NCI-H1417 treated with DMSO at 0.1 percent for 48 hours (cell line): ENCODE measurements at places on chromosomes 5 and 9.

DNA sequence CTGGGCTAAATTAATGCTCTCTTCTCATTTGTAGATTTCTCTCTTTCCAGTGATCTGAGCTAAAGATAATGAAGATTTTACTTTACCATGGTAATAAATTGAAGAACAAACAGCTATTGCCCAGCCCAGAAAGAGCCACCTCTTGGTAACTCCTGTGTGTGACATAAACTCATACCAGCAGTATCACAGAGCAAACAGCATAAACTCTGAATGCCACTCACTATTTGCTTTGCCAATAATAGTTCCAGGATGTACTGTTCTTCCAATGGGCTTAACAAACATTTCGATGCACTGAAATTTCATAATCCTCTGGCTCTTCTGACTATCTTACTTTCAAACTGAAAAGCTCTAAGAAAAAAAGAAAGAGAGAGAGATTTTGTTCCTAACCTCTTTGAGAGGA, 69.8 kb upstream of the RASEF start:
- DNase-seq, result no peak

GRCh38 chr5:179534431-179534830, 15.9 kb upstream of the RUFY1 start:
- DNase-seq, result no peak

DNA sequence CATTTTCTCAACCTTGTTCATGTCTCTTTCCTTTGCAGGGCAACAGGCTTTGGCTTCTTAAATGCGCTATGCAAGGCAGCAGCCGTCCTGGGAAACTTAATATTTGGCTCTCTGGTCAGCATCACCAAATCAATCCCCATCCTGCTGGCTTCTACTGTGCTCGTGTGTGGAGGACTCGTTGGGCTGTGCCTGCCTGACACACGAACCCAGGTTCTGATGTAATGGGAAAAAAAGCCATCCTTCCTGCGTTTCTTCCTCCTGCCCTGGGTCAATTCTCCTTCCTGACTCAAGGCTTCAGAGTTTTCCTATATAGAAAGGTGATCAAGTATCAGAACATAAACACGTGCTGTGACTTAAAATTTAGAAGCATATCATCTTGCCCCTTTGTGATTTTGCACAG, 77.8 kb upstream of the IQGAP2 start:
- no peak for DNase-seq

DNA sequence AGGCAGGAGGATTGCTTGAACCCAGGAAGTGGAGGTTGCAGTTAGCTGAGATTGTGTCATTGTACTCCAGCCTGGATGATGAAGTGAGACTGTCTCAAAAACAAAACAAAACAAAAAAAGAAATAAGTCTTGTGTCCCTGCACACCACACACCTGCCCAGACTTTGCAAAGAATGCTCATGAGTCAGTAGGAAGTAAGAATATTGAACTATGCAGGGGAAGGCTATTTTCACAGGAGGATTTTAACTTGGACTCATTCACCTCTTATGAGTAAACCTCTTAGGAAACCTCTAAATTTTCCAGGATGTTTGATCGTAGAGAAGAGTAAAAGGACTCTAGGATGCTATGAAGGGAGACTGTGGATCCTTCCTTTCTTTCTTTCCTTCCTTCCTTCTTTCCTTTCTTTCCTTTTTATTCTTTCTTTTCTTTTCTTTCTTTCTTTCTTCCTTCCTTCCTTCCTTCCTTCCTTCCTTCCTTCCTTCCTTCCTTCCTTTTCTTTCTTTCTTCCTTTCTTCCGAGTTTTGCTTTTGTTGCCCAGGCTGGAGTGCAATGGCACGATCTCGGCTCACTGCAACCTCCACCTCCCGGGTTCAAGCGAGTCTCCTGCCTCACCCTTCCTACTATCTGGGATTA, 96.7 kb upstream of the CLINT1 start:
- DNase-seq, result no peak
